Gastroesophageal sphincter (tissue), 4 donors: ENCODE measurements at places on chromosomes 4 and X.

DNA sequence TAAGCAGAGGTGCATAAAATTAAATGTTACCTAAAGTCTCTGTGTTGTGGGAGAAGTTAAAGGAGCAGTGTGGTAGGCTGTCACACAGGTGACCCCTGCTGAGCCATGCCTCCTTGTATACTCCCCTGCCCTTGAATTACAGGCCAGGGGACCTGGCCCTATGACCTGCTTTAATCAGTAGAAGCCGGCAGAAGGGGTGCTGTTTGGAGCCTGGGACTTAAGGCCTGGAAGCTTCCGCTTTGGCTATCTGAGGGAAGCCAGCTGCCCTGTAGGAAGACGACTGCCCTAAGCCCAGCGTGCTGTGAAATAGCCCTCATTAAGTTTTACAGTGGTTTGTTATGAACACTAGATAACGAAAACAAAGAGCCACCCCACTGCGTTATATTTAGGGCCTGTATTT lies 34.1 kb downstream of the SPINK2 start:
- H3K27ac ChIP-seq, result peak overlapping the region; percentile 24
- H3K4me3 ChIP-seq, result no peak overlapping the region
- H3K4me1 ChIP-seq, result no peaks in the 10 kb centered on the region
- ATAC-seq, result no peak

DNA sequence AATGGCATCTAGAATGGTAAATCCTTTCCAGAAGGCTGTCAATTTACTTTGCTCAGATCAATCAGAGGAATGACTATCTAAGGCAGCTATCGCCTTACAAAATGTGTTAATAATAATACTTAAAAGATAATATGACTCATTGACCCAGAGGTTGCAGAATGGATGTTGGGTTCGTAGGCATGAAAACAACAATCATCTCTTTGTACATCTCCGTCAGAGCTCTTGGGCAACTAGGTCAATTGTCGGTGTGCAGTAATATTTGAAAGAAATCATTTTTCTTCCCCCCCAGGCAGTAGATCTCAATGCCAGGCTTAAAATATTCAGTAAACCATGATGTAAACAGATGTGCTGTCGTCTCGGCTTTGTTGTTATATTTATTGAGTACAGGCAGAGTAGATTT lies 165.1 kb downstream of the CAMK2D start:
- ATAC-seq, result no peak
- no peak overlapping the region for H3K27ac ChIP-seq
- H3K36me3 ChIP-seq, result no peaks in the 10 kb centered on the region
- no peak overlapping the region for H3K4me3 ChIP-seq
- H3K4me1 ChIP-seq, result no peaks in the 10 kb centered on the region

DNA sequence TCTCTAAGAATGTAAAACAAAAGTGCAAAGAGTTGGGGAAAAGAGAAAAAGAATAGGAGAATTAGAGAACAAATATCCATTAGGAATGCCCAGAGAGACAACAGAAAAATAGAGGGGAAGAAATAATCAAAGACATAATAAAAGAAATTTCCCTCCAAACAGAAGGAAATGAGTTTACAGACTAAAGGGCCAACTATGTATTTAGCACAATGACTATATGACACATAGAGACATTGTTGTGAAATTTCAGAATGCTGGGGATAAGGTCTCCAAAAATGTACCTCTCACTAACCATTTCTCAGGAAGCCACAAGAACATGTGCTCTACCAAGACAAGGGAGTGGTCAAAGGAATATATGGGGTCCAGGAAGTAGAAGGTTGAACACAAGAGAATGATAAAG lies 121.0 kb upstream of the ACSL4 start:
- no peaks in the 10 kb centered on the region for H3K36me3 ChIP-seq
- H3K4me1 ChIP-seq, result no peaks in the 10 kb centered on the region

GRCh38 chr4:78695910-78696309 lies 80.2 kb upstream of the BMP2K start:
- no peak overlapping the region for H3K4me3 ChIP-seq
- H3K27ac ChIP-seq, result no peak overlapping the region
- H3K27me3 ChIP-seq, result no peaks in the 10 kb centered on the region
- H3K4me1 ChIP-seq, result no peaks in the 10 kb centered on the region

- H3K4me3 ChIP-seq, result no peak overlapping the region
- H3K27me3 ChIP-seq, result no peaks in the 10 kb centered on the region
- ATAC-seq, result no peak
- no peaks in the 10 kb centered on the region for H3K4me1 ChIP-seq
These were observed 25.5 kb downstream of the TBC1D19 start for GRCh38 chr4:26609391-26609790.

DNA sequence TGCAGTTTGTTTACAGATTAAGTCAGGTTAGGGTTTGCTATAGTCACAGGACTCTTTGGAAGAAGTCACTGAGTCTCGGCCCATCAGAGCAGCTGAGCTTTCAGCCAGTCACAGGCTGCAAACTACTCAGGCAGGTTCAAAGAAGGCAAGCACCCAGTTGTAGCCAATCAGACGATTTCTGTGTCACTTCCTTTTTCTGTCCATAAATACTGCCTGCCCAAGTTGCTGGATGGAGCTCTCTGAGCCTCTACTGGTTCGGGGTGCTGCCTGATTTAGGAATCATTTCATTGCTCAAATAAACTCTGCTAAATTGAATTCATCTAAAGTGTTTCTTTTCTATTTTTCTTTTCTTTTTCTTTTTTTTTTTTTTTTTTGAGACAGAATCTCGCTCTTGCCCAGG lies 7.3 kb upstream of the SH3BP2 start:
- H3K36me3 ChIP-seq, result no peaks in the 10 kb centered on the region
- no peak overlapping the region for H3K4me3 ChIP-seq
- peak; percentile 20 for ATAC-seq
- H3K4me1 ChIP-seq, result no peaks in the 10 kb centered on the region

DNA sequence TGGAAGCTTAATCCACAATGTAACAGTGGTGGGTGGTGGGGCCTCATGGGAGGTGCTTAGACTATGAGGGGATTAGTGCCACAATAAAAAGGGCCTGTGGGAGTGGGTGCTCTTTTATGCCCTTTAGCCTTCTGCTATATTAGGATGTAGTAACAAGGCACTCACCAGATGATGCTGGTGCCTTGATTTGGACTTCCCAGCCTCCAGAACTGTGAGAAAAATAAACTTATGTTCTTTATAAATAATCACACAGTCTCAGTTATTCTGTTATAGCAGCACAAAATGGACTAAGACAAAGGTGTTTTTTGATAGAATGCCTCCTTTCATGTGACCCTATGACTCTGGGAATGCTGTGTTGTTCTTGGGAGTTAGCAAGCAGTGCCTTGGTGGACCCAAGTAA lies 89.8 kb downstream of the STIM2 start:
- H3K4me1 ChIP-seq, result no peaks in the 10 kb centered on the region
- no peaks in the 10 kb centered on the region for H3K27me3 ChIP-seq
- ATAC-seq, result no peak
- no peaks in the 10 kb centered on the region for H3K36me3 ChIP-seq
- H3K27ac ChIP-seq, result no peak overlapping the region

DNA sequence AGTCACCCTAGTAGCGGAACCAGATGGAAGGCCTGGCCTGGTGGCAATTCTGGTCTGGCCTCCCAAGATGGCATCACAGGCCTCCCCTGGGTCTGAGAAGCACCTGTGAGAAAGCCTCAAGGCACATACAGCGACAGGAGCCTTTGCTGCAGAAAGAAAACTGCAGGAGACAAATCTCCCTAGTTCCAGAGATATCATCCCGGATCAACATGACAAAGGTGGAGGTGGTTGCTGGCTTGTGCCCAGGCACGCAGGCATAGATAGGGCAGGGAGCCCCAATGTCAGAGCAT lies 93.6 kb downstream of the BCOR start:
- no peak for ATAC-seq
- no peaks in the 10 kb centered on the region for H3K36me3 ChIP-seq
- H3K4me1 ChIP-seq, result no peaks in the 10 kb centered on the region
- H3K27me3 ChIP-seq, result no peaks in the 10 kb centered on the region
- H3K27ac ChIP-seq, result no peak overlapping the region

- H3K27ac ChIP-seq, result no peak overlapping the region
- no peak overlapping the region for H3K4me3 ChIP-seq
- no peaks in the 10 kb centered on the region for H3K4me1 ChIP-seq
- ATAC-seq, result no peak
- H3K27me3 ChIP-seq, result no peaks in the 10 kb centered on the region
These were observed 323.2 kb downstream of the DHRSX start for GRCh38 chrX:2177541-2177940.

- H3K4me3 ChIP-seq, result no peak overlapping the region
- H3K27ac ChIP-seq, result no peak overlapping the region
These were observed 118.8 kb upstream of the TENM3 start for GRCh38 chr4:182124359-182124758.

DNA sequence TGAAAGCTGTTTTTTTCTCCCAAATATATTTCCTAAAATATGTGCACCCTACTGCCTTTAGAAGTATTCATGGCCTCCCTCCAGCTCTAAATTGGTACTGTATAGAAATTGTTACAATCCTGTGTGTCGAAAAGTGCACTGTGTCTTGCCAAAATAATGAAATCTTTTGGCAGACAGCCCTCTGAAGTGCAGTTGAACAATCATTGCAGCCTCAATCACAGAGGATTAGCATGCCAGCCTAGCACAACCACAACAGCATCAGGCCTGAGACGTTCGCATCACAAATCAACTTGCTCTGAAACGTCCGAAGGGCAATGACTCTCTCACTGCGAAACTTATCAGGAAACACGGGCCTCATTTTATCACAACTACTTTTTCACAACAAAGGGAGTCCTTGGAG lies 99.0 kb downstream of the ANOS1 start:
- H3K4me3 ChIP-seq, result no peak overlapping the region
- no peaks in the 10 kb centered on the region for H3K4me1 ChIP-seq
- no peaks in the 10 kb centered on the region for H3K27me3 ChIP-seq
- no peaks in the 10 kb centered on the region for H3K36me3 ChIP-seq

DNA sequence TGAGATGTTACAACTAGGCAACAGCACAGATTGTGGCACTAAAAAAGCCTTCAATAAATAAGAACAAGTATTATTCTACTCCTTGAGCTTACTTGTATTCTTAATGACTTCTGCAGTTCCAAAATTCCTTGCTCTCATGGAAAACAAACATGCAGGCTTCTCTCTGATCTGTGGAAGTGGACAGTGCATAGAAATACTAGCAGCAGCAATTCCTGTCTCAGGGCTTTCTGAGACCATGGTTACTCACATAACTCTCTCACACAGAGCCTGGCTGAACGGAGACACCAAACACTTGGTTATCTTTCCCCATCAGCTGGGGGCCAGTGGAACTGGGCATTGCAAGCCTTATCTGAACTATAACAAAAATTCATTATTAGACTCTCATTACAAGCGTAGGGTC lies 32.4 kb upstream of the HS6ST2 start:
- no peaks in the 10 kb centered on the region for H3K36me3 ChIP-seq
- no peaks in the 10 kb centered on the region for H3K27me3 ChIP-seq
- H3K27ac ChIP-seq, result no peak overlapping the region

DNA sequence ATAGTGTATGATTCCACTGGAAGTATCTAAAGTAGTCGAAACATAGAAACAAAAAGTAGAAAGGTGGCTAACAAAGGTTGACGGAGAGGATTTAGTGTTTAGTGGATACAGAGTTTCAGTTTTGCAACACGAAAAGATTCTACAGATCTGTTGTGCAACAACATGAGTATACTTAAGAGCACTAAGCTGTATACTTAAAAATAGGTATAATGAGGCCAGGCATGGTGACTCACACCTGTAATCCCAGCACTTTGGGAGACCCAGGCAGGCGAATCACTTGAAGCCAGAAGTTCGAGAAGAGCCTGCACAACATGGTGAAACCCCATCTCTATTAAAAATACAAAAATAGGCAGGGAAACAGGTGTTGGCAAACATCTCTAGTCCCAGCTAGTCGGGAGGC lies 7.9 kb upstream of the ATRX start:
- H3K36me3 ChIP-seq, result no peaks in the 10 kb centered on the region
- no peak overlapping the region for H3K4me3 ChIP-seq
- no peak for ATAC-seq
- no peaks in the 10 kb centered on the region for H3K27me3 ChIP-seq

- no peak overlapping the region for H3K4me3 ChIP-seq
- no peak overlapping the region for H3K27ac ChIP-seq
- H3K36me3 ChIP-seq, result peaks cover 11% of the 10 kb centered on the region
- no peak for ATAC-seq
- H3K4me1 ChIP-seq, result no peaks in the 10 kb centered on the region
These were observed 12.1 kb upstream of the TAPT1 start for GRCh38 chr4:16238327-16238726.

DNA sequence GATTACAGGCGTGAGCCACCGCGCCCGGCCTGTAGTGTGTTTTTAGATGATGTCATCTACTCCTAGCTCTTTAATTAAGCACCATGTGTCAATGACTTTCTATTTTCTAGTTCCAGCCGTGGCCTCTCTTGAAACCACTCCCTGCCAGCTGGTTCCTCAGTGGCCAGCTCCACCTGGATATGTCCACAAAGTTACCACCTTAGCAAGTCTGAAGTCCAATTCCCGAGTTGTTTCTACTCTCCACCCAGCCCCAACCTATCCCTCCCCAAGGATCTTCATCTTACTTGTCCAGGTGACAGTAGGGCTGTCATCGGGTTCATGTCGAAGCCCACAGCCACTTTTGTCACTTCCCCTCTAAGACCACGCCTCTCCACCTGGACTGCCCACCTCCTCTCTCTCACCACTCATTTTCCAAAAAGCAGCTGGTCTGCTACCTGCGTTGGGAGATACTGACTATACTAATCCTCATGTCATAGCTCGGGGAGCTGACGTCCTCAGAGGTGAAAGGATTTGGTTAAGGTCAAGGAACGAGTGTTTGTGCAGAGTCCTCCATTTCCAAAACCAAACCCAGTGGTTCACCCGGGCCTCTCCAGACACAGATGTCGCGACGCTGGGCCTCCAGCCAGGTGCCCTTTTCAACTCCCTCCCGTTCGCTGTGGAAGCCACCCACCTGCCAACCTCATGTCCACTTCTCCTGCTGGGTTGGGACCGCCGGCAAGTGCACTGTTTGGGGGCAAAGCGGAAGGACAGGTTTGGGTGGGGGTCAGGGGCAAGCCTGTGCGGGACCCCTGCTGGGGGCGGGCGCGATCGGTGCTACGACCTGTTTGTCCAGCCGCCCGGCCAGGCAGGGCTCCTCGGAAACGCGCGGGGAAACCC lies 704 bp downstream of the FAM3A start:
- peaks cover 11% of the 10 kb centered on the region for H3K4me1 ChIP-seq
- peaks cover 11% of the 10 kb centered on the region for H3K36me3 ChIP-seq
- H3K27me3 ChIP-seq, result no peaks in the 10 kb centered on the region
- peak overlapping the region; percentile 70 for H3K4me3 ChIP-seq
- H3K27ac ChIP-seq, result peak overlapping the region; percentile 92
- ATAC-seq, result peak; percentile 1

- no peak overlapping the region for H3K27ac ChIP-seq
- H3K4me3 ChIP-seq, result no peak overlapping the region
- no peaks in the 10 kb centered on the region for H3K4me1 ChIP-seq
- ATAC-seq, result no peak
These were observed 403.2 kb upstream of the RASGEF1B start for GRCh38 chr4:81874661-81875515.

DNA sequence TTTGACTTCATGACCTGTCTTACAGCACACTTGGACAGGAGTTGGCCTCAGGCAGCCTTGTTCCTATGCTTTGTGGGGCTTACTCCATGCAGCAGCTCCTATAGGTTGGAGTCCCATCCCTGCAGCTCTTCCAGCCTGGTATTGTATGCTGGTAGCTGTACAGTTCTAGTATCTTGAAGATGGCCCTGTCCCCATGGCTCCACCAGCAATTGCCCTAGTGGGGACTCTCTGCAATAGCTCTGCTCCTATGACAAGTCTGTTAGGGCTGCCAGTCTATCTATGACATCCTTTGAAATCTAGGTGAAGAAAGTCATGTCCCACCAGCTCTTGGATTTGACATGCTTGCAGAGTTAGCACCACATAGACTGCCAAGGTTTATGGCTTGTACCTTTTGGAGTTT lies 252.6 kb downstream of the ANTXR2 start:
- no peak for ATAC-seq
- no peaks in the 10 kb centered on the region for H3K36me3 ChIP-seq
- H3K4me3 ChIP-seq, result no peak overlapping the region
- H3K27ac ChIP-seq, result peak overlapping the region; percentile 84
- H3K4me1 ChIP-seq, result peaks cover 19% of the 10 kb centered on the region
